ENCODE measurements at places on chromosomes 7 and 10.

- no peak for DNase-seq
These were observed 464.1 kb downstream of the SEMA3D start for GRCh38 chr7:84722734-84723133.

GRCh38 chr10:102421757-102422512, 1.3 kb downstream of the FBXL15 start:
- no peak for DNase-seq

DNA sequence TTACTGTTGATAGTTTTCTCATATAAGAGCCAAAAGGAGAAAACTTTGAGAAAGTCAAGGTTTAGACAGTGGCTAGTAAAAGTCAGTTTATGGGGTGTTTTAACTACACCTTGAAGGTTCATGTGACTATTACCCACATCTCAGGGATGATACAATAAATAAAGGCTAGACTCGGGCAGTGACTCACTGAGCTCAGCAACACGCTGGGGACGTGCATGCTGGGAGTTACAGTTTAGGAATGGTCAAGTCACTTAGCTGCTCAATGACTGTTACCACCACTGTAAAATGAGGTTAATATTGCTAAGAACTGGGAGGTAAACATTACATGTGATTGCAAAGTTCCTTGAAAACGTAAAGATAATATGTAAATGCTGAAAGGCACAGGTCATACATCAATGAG, 1254.4 kb upstream of the PHF14 start:
- DNase-seq: no peak

GRCh38 chr10:127215866-127216265, 19.5 kb upstream of the INSYN2A start:
- DNase-seq: no peak

GRCh38 chr10:131683281-131683861, 217.4 kb upstream of the PPP2R2D start:
- no peak for DNase-seq
